ENCODE measurements at places on chromosomes 7 and 10.

DNA sequence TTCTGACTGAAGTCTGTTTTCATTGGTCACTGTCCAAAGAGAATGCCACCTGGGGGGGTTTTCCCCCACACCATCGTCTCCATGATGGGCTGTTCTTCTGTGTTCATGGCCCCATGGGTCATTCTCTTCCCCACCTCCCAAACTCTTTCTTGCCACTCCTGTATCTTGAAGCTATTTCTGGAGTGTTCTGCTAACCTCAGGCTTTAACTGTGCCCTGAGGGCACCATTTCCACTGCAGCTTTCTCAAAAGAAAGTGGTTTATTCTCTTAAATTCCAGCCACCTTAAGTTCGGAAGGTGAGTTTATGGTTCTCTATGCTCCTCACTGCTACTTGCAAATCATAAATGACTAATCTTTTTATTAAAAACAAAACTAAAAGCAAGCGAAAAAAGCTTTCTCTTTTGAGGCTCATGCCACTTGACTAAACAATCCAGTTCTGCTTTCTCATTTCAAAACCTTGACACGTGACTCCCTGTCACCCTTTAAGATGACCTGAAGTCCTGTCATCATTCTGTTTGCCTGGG is 7.4 kb upstream of the APBB1IP start:
- DNase-seq = no peak

DNA sequence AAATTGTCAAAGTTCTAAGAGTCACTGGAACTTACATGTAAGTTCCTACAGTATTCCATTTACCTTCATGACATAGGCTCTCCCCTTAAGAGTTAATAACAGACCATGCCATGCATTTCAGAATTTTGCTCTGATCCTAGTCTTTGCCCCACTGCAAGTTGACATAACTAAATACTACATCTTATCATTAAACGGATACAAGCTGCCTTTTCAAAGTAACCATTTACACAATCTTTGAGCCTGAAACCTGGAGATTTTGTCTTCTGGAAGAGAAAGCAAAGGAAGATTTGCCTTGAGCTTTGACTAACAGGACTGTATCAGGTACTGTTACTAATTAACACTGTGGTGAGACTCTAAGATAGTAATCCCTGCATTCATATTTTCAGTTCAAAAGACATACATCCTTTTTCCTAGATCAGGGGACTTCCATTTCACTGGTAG is 9.3 kb upstream of the AKR1D1 start:
- DNase-seq = no peak

- DNase-seq = no peak
Measured at GRCh38 chr7:158424011-158424410, 163.6 kb downstream of the PTPRN2 start.

GRCh38 chr10:105714728-105715127 is 1073.6 kb downstream of the SORCS3 start:
- no peak for DNase-seq

DNA sequence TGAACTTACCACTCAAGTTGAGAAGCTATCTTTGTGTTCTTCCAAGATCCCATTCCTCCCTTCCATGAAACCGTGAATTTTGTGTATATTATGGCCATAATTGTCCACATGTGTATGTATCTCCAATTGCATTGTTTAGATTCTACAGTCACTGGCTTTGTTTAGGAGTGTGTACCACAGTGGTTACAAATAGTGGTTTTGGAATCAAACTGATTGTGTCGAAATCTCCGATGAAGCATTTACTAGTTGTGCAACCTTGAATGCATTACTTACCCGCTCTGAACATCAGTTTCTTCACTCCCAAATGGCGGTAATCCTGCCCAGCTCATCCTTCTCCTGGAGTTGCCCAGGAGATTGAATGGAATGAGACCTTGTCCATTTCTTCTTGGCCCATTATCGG is 145.0 kb upstream of the ZNF32 start:
- no peak for DNase-seq

DNA sequence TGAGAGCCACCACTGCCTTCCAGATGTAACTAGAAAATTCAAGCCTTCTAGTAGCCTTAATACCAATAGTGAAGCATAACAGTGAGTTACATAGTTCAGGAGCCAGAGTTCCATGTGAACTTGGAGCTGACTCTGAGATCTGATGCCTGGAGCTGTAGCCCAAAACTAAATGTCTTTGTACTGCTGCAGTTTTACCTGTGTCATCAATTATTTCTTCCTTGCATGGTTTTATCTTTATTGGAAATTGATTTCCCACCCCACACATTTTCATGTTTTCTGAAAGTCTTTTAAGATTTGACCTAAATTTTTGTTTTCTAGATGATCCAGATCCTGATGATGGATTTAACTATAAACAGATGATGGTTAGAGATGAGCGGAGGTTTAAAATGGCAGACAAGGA is 17.0 kb downstream of the OPN1SW start:
- no peak for DNase-seq

DNA sequence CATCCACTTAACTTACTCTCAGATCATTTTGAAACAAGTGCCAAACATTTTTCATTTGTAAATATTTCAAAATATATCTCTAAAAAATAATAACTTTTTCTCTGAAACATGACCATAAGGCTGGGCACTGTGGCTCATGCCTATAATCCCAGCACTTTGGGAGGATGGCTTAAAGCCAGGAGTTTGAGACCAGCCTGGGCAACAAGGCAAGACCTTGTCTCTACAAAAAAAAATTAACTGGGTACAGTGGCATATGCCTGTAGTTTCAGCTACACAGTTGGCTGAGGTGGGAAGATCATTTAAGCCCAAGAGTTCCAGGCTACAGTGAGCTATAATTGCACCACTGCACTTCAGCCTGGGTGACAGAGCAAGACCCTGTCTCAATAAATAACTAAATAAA is 36.4 kb downstream of the USP54 start:
- no peak for DNase-seq

- no peak for DNase-seq
Measured at GRCh38 chr7:38855867-38856266, 53.1 kb downstream of the VPS41 start.

DNA sequence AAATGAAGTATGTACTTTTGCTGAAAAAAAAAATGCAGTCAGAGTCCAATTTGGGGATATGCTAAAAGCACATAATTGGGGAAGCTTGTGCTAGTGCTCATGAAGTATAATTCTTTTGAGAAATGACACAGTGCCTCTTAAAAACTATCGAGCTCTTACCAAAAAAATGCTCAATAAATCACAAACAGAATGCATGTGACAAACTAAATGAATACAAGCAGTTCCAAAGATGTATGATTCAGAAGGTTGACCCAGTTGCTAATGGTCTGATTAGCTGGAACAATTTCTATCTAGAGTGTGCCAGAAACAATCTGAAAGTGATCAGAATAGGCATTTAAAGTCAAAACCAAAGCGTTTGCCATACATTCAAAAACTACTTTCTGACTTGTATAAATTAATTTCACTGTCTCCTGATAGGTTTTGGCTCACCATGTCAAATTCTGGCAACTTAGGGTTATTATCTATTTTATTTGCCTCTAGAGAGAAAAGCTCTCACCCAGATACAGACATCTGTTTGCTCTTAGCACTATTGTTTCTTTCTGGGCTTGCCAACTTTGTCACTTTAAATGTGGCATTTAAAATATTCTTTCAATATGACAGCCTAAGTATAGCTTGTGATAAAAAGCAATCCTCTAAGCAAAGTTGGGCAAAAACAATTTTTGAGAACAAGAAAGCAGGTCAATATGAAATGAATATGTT is 114.7 kb upstream of the AHR start:
- no peak for DNase-seq

DNA sequence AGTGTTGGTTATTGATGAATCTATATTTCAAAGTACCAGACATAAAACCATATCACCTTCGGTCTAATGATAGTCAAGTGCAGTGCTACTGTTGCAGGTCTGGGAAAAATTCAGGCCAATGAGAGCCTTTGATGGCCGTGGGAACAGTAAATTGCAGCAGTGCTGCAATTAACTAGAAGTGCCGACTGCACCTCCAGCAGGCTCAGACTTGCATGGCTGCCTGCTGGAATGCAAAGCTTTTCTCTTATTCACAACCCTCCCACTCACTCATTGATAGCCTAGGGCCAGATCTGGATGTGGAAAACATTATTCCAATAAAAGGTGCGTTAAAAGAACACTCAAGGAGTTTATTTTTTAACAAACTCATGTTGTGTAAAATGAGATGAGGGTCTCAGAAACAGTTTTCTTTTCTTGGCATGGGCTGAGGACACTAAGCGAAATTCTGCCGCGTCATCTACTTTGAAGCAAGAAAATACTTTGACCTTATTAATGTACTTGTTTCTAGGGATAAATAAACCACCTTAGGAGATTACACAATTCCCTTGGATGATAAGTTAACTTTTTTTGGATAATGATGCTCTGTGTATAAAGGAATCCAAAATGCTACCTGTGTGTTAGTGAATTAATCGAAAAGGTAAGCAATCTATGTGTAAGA is 17.1 kb downstream of the PLXDC2 start:
- no peak for DNase-seq

- no peak for DNase-seq
Measured at GRCh38 chr10:49109669-49110340, 5.5 kb downstream of the VSTM4 start.

DNA sequence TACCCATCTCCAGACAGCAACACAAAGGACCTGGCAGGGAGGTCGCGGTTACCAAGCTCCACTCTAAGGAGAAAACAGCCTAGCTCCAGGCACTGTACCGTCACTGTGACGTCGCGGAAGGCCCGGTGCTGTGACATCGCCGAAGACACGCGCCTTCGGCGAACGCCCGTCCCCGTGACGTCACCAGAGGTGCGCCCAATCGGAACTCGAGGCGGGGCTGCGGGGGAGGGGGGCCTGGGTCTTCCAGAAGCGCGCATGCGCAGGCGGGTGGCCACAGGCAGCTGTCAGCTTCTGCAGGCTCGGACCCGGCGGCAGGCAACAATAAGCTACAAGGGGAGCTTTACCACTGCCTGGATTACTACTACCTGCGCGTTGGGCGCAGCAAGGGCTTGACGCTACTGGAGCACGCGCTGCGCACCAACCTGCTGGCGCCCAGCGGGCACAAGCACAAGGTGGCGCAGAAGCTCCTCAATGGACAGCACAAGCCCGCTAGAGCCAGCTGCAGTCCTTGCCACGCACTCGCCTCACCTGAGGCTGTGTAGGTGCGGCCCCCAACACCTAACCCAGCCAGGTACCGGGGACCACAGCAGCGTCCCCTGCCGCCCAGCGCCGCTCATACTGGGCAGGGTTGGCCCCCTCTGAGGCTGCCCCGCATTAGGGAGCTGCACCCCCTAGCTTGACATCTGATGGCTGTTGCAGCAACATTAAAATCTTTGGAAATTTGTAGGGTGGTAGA is 208.4 kb downstream of the TPST1 start:
- peak; percentile 53 for DNase-seq

GRCh38 chr10:19713800-19714525 is 102.3 kb upstream of the PLXDC2 start:
- no peak for DNase-seq

GRCh38 chr7:123075838-123076467 is 80.5 kb upstream of the TAS2R16 start:
- no peak for DNase-seq

GRCh38 chr10:111493024-111493625 is 416.3 kb downstream of the ADRA2A start:
- no peak for DNase-seq

- no peak for DNase-seq
Measured at GRCh38 chr10:61283481-61284221, 169.5 kb downstream of the TMEM26 start.

GRCh38 chr10:122342293-122343134 is 32.0 kb upstream of the PLEKHA1 start:
- peak; percentile 26 for DNase-seq

DNA sequence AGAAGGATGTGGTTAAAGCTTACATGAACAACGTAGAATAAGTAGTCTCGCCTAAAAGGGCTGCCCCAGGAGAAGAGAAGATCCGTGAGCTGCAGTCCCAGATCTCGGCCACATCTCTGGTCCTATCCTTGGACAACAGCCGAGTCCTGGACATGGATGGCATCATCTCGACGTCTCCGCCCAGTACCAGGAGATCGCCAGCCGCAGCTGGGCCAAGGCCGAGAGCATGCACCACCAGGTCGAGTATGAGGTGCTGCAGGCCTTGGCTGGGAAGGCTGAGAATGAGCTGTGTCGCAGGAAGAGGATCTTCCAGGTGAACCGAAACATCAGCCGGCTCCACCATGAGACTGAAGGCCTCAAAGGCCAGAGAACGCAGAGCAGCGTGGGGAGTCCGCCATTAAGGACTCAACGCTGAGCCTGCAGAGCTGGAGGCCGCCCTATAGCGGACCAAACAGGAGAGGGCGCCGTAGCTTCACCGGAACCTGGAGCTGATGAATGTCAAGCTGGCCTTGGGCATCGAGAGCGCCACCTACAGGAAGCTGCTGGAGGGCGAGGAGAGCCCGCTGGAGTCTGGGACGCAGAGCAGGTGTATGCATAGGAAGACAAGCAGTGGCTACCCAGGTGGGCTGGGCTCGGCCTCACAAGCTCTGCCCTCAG is 22.2 kb downstream of the LIPK start:
- no peak for DNase-seq

GRCh38 chr10:84540617-84541288 is 212.4 kb downstream of the CCSER2 start:
- peak; percentile 50 for DNase-seq

DNA sequence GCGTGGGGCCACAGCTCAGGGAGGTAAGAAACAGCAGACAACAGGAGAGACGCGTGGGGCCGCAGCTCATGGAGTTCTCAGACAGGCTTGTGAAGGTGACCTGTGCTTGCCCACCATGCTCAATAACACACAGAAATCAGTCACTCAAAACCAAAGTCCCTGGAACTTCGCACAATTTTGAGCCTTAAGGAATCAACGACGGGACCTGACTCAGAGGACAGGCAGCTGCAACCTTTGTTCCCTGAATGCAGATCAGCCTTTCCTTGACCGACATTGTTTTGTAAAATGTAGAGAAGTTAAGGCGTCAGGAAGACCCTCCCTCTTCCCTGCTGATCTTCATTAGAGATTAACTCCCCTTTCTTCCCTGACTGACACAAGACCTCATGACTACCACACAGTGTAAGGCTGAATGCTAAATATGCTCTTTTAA is 8.5 kb upstream of the KNDC1 start:
- no peak for DNase-seq

- DNase-seq = no peak
Measured at GRCh38 chr10:61845196-61845949, 56.1 kb upstream of the ARID5B start.

DNA sequence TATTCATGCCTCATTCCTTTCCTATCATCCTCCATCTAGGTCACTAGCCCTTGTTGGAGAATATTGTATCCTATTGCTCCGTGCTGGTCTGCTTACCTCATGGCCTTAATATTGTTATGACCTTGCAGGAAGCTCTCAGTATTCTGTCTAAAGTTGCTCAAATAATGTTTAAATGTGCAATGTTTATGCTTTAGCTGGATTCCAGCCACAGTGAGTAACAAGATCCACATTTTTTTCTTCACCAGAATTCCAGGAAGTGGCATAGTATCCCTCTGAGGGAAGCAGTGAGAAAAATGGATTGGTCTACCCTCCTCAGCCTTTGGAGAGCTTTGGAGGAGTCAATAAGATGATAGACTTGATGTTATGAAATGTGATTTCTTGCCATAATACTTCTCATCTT is 402.6 kb downstream of the NRG3 start:
- no peak for DNase-seq
